ENCODE measurements at places on chromosomes 2 and 18. TPM values are rescaled to one million over a fixed set of nuclear protein-coding genes. Genes with fewer than 3 reads are reported as not detected.

The NAT8 gene
- not detected for total RNA-seq

The KLF11 gene
- total RNA-seq = 6.5 TPM

The GRB14 gene
- not detected for total RNA-seq

The GPAT2 gene
- total RNA-seq = 9.9 TPM

The NEUROD1 gene
- total RNA-seq = not detected

The SMAD2 gene
- 151 TPM for total RNA-seq

DNA sequence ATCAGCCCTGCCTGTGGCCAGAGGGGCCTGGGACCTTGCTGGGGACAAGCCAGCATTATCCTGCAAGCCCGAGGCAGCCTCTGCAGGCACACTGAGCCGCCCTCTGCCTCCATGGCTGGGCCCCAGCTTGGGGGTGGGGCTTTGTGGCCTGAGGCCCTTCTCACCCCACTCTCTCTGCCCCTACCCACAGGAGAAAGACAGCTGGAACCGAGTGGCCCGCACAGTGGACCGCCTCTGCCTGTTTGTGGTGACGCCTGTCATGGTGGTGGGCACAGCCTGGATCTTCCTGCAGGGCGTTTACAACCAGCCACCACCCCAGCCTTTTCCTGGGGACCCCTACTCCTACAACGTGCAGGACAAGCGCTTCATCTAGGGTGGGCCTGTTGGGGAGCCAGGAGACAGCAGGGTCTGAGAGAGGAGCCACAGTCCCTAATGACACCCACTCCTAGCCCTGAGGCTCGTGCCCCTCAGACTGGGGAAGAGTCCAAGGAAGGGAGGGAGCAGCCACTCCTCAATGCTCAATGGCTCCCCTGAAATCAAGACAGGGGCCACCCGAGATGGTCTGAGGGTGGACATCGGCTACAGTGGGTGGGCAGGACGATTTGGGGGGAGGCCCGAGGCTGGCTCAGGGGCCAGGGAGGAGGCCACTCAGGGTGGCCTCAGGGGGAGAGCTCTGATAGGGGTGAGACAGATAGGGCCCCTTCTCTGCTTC lies 4.4 kb upstream of the CHRNG start:
- peaks cover 3% of the 10 kb centered on the region for H3K27me3 ChIP-seq
- H3K4me1 ChIP-seq = peaks cover 5% of the 10 kb centered on the region
- no peaks in the 10 kb centered on the region for H3K36me3 ChIP-seq

GRCh38 chr2:161417438-161418274 lies 1.6 kb downstream of the TBR1 start:
- no peak overlapping the region for H3K27ac ChIP-seq
- DNase-seq = no peak
- H3K27me3 ChIP-seq = peaks cover 81% of the 10 kb centered on the region

DNA sequence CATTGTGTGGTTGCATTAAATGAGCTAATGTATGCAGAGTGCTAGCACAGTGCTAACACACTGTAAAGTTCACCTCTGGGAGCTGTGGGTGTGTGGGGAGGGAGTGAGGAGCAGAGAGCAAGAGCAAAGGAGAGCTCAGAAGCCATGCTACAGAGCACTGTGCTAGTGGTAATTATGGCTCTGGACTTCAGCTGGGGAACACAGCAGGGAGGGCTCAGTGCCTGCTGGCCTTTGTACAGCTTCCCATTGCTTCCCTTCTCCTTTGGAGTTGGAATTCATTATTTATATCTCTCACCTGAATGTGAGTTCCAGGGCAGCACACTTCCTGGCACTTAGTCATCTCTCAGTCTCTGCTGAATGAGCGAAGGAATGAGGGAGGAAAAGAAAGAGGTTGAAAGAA lies 2.5 kb upstream of the PLA2R1 start:
- H3K27me3 ChIP-seq = peaks cover 42% of the 10 kb centered on the region
- H3K27ac ChIP-seq = no peak overlapping the region
- DNase-seq = no peak
- peaks cover 5% of the 10 kb centered on the region for H3K4me1 ChIP-seq
- no peak overlapping the region for H3K4me3 ChIP-seq
- H3K36me3 ChIP-seq = no peaks in the 10 kb centered on the region

- H3K4me1 ChIP-seq = peaks cover 37% of the 10 kb centered on the region
- no peaks in the 10 kb centered on the region for H3K27me3 ChIP-seq
- H3K36me3 ChIP-seq = no peaks in the 10 kb centered on the region
- peak overlapping the region; percentile 98 for H3K4me3 ChIP-seq
These were observed 1.6 kb upstream of the NFE2L2 start for GRCh38 chr2:177265824-177266817.

DNA sequence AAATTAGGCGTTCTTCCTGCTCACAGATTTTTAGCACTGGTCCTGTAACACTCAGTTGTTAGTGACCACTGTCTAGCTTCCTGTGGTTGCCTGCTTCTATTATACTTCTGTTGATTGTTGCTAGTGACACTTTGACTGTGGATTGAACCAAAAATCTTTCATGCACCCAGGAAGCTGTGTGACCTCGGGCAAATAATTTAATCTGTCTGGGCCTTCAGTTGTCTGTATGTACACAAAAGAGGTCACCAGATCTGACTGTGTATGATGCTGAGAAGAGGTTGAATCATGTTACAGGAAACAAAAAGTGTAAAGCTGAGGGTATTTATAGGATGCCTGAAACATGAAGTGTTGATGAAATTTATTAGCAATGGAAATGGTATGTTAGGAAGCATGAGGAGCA lies 12.7 kb downstream of the ICOS start:
- no peaks in the 10 kb centered on the region for H3K27me3 ChIP-seq
- H3K4me3 ChIP-seq = peak overlapping the region; percentile 23
- H3K27ac ChIP-seq = peak overlapping the region; percentile 61
- no peak for DNase-seq

DNA sequence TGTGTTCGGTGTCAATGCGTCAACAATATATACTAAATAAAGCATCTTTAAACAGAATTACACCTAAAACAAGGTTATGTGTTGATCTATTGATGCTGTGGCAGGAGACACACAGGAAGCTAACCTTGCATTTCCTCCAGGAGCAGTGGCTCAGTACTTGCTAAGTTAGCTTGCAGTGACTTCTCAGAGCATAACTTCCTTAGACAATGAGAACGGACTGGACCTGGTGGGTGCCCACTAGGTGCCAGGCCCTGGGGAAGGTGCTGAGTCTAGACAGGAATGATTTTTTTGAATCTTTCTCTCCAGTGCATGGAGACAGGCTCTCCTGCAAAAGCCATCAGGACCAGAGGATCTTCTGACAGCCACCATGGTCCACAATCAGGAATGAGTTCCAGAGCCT lies 73.8 kb upstream of the MGAT4A start:
- no peak for DNase-seq
- peaks cover 20% of the 10 kb centered on the region for H3K4me1 ChIP-seq
- H3K27ac ChIP-seq = no peak overlapping the region
- no peaks in the 10 kb centered on the region for H3K27me3 ChIP-seq
- no peaks in the 10 kb centered on the region for H3K36me3 ChIP-seq

DNA sequence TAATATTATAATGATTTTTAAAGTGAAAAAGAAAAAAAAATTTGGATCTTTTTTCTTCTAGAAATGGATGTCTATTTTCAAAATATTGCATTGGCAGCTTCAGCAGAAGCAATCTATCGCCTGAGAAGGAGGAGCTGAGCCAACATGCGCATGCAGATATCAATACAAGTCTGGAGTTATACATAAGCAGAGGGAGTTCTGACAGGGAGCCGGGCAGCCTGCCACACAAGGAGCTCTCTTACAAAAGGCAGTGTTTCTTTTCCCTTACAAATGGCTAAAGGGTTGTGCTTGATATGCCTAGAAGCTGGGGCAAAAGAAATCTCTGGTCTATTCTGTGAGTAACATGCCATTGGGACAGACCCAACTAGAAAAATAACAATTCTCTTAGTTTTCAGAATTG lies 291.9 kb upstream of the TRIB2 start:
- no peak overlapping the region for H3K4me3 ChIP-seq
- DNase-seq = no peak
- H3K4me1 ChIP-seq = peaks cover 3% of the 10 kb centered on the region

DNA sequence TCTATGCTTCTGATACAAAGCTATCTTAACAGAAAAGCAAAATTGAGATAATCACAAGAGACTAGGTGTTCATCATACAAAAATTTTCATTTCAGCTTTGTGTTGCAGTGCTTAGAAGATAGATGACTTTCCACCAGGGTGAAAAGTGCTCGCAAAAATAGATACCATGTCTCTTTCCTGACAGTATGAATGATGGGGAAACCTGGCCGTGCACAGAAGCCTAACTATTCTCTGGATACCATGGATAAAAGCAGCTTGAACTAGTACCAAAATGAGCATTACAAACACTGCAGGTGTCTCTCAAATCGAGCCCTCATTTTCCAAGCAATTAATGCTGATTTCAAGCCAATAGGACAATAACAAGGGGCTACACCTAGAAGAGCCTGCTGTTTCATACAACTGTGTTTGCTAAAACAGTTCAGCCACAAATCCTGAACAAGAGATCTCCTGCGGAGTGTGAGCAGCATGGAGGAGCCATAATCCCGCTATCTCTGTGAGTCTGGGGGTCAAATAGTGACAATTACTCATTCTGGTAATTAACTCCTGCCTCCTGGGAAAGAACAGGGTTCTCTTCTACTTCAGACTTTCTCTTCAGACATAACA lies 507.6 kb downstream of the PID1 start:
- no peak overlapping the region for H3K27ac ChIP-seq
- DNase-seq = no peak
- no peaks in the 10 kb centered on the region for H3K4me1 ChIP-seq
- H3K4me3 ChIP-seq = no peak overlapping the region
- H3K36me3 ChIP-seq = no peaks in the 10 kb centered on the region

DNA sequence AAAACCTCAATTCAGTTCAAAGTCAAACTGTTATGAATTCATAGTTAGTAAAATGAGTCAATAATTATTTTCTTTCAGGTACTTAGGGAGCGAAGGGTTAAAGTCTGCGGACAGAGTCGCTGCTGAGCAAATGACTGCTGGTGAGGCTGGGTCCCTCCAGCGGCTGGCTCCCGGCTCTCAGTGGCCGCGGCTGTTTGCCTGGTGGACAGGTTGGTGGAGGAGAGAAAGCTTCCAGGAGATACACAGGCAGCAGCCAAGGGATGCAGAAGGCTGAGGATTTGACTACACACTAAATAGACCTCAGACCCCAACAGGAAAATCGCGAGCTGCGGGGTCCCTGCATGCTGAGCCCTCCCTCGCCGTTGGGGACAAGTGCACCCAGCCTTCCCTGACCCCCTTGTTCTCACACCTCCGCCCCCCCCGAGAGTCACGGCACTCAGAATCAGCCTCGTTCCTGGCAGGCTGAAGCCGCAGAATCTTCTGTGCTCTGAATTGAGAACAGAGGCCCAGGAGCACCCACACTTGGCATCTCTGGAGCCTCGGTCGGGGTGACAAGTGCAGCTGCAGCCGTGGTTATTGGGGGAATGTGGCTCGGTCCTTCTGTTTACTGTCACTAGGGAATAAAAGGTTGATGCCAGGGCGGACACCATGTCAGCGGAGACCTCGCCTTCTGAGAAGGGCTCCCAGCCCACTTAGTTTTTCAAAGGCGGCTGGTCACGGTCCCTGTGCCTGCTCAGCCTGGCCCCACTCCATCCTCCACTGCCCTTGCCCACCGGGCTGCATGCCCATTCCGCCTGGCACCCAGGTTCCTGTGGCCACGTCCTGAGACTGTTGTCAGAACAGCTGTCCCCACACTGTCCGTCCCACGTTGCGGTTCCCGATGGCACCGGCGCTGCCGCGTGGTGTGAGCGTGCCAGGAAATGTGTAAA lies 74.0 kb downstream of the SLC66A2 start:
- no peaks in the 10 kb centered on the region for H3K36me3 ChIP-seq
- DNase-seq = no peak
- H3K4me1 ChIP-seq = no peaks in the 10 kb centered on the region
- no peak overlapping the region for H3K27ac ChIP-seq

- H3K4me3 ChIP-seq = no peak overlapping the region
- no peak for DNase-seq
- no peaks in the 10 kb centered on the region for H3K36me3 ChIP-seq
- no peak overlapping the region for H3K27ac ChIP-seq
These were observed 91.3 kb upstream of the RBBP8 start for GRCh38 chr18:22841840-22842239.

- H3K4me1 ChIP-seq = peaks cover 29% of the 10 kb centered on the region
- peak overlapping the region; percentile 41 for H3K27ac ChIP-seq
- H3K36me3 ChIP-seq = peaks cover 23% of the 10 kb centered on the region
These were observed 4.5 kb downstream of the ANKRD53 start for GRCh38 chr2:70982971-70983370.

DNA sequence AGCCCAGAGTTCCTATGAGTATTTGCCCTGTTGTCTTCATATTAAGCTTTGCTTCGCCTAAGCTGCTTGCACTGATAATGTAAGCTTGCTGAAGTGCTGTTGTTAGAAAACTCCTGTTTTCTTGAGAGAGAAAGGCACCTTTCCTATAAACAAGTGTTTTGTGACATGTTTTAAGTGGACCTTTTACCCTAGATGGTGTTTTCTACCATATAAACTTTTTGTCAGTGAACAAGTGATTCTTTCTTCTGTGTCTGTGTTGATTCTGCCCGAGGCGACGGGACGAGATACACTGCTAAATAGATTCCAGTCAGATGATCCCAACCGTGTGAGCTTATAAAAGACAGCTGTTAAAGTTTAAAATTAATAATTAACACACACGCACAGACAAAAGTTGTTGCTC lies 24.1 kb downstream of the CABLES1 start:
- H3K27me3 ChIP-seq = no peaks in the 10 kb centered on the region
- no peak overlapping the region for H3K27ac ChIP-seq
- H3K36me3 ChIP-seq = no peaks in the 10 kb centered on the region
- no peak for DNase-seq

DNA sequence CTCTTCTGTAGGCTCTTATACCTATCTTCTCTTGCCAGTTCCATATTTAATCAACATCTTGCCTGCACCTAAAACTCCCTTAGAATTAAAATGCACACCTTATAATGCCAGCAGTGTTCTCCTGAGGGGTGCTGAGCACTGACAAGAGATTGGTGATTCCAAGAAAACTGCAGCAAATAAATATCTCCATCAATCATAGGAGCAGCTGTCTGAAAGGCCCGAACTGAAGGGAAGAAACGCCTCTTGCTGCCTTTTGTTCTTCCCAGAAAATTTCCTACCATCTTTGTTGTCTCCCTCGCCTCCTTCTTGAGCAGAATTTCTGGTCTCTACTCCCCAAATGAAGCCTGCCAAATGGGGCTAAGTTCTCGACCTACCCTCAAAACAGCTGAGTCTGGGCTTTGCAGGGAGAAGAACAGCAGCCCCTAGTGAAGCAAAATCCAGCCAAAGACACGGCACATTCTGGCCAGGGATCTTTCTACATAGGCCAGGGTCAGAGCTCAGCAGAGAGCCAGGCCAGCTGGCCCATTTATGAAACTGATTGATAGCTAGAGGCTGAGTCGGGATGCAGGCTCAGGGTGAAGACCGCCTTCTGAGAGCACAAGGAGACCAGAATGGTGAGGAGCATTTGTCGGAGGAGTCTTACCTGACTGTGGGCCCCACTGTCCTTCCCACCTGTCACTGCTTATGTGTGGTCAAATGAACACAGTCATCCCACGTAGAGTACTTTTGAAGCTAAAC lies 20.4 kb upstream of the TMEM247 start:
- no peaks in the 10 kb centered on the region for H3K27me3 ChIP-seq
- peaks cover 7% of the 10 kb centered on the region for H3K4me1 ChIP-seq
- H3K4me3 ChIP-seq = no peak overlapping the region
- no peak for DNase-seq
- no peaks in the 10 kb centered on the region for H3K36me3 ChIP-seq
